Kidney tubule cell (primary cell): ENCODE measurements at places on chromosomes 1 and 21.

GRCh38 chr1:163874070-163874469 is 552.3 kb downstream of the NUF2 start:
- no peak for DNase-seq

GRCh38 chr1:180601512-180601911 is 30.3 kb upstream of the XPR1 start:
- no peak for DNase-seq

DNA sequence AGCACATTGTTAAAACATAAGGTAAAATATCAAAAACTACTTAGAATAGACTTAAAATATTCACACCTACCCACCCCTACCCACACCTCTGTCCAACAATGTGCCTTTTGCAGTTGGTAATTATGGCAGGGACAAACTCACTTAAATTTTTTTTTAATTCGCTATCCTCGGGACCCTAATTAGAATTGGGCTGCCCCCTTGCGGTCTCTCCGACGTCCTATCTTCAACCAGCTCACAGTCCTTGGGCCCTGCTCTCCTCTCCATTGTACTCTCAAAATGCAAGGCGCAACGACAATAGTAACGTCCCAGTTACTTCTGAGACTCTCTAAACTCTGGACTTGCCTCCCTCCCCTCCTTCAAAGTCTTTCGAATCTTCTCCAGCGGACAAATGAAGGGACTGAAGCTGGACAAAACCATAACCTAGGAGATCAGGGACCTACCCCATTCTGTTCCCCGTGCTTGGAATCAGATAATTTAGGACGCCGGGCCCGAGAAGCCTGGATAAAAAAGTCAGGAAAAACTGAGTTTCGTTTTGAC is 1.1 kb upstream of the CIART start:
- DNase-seq, result peak; percentile 64

GRCh38 chr1:89391686-89392085 is 27.8 kb downstream of the GBP6 start:
- DNase-seq, result no peak

DNA sequence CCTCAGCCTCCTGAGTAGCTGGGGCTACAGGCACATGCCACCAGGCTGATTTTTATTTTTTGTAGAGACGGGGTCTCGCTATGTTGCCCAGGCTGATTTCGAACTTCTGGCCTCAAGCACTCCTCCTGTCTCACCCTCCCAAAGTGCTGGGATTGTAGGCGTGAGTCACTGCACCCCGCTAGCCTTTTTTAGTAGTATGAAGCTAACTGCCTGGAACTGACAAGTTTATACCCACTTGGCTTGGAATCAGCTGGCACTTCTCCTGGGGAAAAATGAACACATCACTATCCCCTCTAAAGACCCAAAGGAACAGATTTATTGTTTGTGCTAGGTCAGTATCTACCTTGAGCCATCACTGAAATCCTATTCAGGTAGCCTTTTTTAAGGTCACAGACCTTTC is 19.0 kb downstream of the TMEM63A start:
- DNase-seq, result no peak

DNA sequence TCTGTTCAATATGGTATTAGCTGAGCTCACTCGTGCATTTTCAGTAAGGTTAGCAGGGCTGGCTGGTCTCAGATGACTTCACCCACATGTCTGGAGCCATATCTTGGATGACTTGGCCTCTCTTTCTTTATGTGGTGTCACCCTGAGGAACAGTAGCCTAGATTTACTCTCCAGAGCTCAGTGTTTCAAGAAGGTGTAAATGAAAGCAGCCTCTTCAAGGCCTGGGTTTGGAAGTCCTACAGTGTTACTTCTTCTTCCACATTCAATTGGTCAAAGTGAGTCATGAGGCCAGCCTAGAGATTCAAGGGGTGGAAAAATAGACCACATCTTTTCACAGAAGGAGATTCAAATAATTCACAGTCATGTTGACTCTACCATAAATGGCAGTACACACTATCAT is 12.2 kb downstream of the VCAM1 start:
- peak; percentile 36 for DNase-seq

- DNase-seq, result no peak
These were observed 17.6 kb upstream of the AJAP1 start for GRCh38 chr1:4636644-4637380.

DNA sequence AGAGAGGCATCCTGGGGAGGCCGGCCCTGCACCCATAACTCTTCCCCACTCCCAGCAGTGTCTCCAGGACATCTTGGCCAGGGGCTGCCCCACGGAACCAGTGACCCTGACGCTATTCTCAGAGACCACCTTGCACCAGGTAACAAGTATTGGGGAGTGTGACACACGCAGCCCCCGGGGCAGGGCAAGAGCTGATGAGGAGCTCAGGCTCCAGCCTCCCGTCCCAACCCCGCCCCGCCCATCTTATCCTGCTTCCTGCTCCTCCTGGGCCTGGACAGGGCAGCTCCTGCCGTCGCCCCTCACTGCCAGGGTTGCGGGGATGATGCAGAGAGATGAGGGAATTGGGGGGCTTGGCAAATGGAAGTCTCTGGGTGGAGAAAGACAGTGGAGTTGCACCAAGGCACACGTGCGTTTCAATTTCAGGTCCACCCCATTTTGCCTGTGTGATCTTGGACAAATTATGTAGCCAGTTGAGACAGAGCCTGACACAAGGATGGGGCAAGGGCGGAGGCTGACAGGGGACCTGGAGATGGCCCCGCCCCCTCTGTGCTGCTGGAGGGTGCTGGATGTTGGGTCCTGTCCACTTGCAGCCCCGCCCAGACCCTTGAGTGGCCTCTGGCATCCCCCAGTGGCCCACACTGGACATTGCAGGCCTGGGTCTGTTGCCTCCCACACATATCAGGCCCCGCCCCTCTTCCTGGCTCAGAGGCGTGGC is 10.7 kb downstream of the CLCNKA start:
- DNase-seq, result peak; percentile 83
